ENCODE measurements at places on chromosomes 3 and 15.

- no peak for DNase-seq
Measured at GRCh38 chr3:143831994-143832393, 16.3 kb downstream of the SLC9A9 start.

DNA sequence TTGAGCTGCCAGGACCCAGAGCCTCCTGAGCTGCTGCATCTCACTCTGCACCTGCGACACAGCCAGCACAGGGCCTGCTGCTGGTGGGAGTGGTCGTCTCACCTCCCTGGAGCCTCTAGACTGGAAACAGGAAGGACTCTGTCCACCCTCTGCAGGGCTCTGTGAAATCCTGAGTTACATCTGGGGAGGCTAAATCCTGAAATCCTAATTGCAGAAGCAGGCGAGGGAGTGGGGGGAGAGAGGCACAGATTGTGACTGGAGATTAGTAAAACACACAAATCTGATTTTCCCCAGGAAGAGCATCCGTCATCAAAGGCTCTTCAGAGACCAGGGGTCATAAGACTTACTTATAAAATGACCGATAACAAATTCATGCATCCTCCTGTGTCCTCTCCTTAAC is 31.6 kb upstream of the GABRG3 start:
- DNase-seq = no peak

DNA sequence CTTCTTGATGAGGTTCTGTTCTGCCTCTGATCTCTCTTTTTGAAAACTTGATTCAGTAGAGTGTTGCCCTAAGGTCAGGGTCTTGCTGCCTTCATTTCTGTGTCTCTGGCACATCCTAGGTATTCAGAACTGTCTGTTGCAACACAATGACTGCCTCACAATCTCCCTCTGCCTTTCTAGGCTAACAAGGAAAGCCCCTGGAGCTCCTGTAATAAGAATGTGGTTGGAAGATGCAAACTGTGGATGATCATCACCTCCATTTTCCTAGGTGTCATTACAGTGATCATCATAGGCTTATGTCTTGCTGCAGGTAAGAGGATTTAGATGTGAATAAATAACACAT is 7.0 kb downstream of the C3orf52 start:
- DNase-seq = no peak

GRCh38 chr3:153866901-153867300 is 254.3 kb upstream of the ARHGEF26 start:
- no peak for DNase-seq

Measured in HL-60 (cell line).